ENCODE measurements at places on chromosomes 2 and 18.
A peak's percentile ranks its signal among the peaks of the same experiment; 100 is the strongest.

GRCh38 chr18:73670524-73670923, 477.1 kb downstream of the FBXO15 start:
- no peak for DNase-seq

- peak; percentile 76 for DNase-seq
These were observed 112.1 kb downstream of the KYNU start for GRCh38 chr2:142989273-142990204.

GRCh38 chr18:7388741-7389140, 157.9 kb downstream of the LRRC30 start:
- no peak for DNase-seq

DNA sequence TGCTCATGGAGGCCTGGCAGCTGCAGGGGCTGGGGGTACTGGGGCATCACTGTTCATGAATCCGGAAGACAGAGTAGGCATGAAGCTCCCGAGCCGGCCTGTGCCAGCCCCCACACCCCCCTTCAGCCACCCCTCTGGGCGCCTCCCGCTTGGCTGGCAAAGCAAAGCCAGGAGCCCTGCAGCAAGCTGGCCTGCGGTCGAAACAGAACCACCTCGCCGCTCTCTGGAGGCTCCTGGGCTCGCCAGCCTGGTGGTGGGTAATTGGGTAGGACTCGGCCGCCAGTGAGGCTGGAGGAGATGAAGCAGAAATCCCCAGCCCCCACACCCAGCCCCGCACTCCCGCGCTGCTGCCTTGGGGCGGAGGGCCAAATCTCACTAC, 70.9 kb upstream of the GPC1 start:
- DNase-seq = no peak

DNA sequence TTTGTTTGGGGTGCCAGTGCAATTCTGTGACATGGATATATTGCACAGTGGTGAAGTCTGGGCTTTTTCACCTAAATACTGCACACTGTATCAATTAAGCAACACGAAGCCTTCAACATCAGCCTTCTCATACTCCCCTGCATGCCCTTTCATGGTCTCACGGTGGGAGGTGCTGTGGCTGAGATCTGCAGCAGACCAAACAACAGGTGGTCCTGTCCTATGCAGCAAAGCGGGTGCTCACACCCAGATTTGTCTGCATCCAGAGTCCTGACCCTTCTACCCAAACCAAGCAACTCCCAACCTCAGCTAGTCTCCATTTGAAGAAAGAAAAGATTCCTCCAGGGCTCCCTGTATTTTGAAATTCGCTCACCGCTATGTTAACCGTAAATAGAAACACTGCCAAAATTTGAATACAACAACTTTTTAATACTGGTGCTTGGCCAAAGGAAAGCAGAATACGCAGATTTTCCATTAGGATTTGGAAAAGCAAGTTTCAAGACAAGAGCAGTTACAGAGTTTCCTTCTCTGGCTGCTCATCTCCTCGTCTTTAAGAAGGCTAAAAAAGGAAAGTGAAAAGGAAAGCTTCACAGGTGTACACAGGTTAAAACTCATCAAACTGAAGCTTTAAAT, 34.9 kb downstream of the FAM168B start:
- DNase-seq = no peak

Measured in renal pelvis (tissue), 12 donors.